Progenitor cell of endocrine pancreas (in vitro differentiated cells): ENCODE measurements at places on chromosomes 3 and 15.

DNA sequence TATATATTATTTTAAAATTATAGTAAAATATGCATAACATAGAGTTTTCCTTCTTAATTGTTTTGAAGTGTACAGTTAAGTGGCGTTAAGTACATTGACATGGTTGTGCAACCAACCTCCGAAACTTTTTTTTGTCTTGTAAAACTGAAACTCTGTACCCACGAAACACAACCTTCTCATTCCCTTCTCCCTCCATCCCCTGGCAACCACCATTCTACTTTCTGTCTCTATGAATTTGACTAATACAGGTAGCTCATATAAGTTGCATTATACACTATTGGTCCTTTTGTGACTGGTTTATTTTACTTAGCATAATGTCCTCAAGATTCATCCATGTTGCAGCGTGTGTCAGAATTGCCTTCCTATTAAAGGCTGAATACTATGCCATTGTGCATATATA lies 179.4 kb downstream of the SATB1 start:
- DNase-seq = no peak

- no peak for DNase-seq
These were observed 538.9 kb upstream of the GRM7 start for GRCh38 chr3:6321999-6322398.

GRCh38 chr15:77034695-77035489 lies 36.0 kb downstream of the TSPAN3 start:
- DNase-seq = peak; percentile 21

DNA sequence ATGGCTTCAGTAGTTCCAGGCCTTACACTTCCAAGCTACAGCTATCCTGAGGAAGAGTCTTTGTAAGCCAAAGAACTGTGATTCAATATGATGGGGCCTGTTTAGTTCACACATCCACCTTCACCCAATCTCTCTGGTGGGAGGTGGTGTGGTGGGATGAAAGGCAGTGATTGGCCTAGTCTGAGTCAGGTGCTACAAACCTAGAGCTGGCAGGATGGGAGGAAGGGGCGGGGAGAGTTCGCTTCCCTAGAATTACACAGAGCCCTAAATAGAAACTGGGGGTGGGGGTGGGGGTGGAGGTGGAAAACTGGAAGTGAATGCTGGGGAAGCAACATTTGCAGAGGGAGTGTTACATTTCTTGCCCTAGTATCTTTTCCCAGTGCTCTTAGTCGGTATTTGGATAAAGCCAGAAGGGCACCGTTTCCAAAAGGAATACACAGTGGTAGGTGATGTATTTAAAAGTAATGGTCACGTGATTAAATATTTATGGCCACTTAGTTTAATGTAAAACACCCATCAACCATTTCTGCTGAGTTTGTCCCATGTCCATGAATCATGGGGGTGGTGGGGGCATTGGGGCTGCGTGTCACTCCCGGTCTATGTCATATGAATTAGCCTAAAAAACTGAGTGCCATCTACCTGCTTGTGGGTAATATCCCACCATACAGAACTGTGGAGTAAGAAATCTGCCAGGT lies 247.6 kb upstream of the PROK2 start:
- DNase-seq = no peak

DNA sequence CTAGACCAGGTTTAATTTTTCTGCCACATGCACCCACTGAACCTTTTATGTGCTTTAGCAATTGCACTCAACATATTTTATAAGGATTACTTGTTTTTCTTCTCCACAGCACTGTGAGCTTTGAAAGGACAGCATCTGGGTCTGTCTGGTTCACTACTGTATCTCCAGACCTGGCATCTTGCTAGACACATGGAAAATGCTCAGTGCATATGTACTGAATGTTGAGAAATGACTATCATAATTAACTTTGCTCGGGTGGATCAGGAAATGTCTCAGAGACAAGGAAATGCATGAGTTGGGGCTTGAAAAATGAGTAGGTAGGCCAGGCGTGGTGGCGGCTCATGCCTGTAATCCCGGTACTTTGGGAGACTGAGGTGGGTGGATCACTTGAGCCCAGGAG lies 40.2 kb downstream of the DOCK3 start:
- DNase-seq = no peak

DNA sequence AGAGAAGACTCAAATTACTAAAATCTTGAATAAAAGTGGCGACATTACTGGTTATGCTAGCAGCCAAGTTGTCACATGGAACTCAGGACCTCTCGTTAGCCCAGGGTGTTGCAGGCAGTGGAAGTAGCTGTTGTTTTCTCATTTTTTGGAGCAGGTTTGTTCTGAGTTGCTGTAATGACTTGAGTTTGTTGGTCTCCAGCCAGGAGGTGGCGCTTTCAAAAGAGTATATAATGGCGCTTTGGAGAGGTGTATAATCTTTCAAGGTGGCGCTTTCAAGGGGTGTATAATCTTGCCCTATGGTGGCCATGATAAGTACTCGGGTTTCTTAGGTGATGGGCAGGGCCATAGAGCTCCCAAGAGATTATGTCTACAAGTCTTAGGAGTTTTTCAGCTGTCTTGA lies 632.7 kb downstream of the NTRK3 start:
- DNase-seq = no peak

DNA sequence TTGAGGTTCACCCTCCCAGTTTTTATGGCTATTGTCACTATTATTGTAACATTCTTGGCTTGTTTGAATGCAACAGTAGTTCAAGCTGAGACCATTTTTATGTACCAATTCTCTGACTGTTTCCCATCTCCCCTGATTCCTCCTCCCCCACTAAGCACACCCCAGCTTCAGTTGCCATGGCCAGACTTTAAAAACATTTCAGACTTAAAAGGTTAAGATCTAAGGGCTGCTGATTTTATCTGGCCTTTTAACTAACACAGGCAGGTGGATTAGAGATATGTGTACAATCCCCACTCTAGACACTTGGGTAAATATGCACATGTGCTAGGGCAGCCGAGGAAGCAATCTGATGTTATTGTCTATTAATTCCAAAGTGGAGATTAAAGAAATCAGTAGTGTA lies 386.3 kb upstream of the NR2F2 start:
- no peak for DNase-seq

DNA sequence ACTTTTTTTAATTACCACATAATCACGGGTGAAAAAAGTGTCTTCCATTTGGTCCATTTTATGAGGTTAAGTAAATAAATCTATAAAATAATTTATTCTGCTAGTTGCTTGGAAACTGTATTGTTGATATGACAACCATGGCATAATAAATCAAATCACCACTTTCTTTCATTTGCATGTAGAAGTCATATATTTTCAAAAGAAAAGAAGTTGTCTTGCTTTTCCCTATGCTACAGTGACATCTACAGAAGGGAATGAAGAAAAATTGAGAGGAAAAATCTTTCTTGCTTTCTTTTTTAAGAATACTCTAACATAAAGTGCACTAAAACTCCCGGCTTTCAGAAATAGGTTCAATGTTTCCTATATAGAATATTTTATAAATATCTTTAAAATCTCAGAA lies 228.5 kb downstream of the ZBBX start:
- no peak for DNase-seq

DNA sequence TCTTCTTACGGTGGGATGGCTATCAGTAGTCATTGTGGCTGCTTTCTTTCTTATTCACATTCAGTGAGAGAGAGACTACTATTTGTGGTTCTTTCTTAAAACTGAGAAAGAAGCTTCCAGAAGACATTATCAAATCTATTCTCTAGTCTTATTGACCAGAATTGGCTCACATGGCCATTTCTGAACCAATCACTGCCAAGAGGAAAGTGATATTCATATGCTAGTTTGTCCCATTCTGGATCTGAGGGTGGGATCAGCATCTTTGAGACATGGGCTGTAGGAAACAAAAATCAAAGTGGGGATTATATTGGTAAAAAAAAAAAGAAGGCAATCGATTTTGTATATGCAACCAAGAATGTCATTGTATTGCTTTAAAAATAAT lies 106.4 kb upstream of the RASGRP1 start:
- no peak for DNase-seq

DNA sequence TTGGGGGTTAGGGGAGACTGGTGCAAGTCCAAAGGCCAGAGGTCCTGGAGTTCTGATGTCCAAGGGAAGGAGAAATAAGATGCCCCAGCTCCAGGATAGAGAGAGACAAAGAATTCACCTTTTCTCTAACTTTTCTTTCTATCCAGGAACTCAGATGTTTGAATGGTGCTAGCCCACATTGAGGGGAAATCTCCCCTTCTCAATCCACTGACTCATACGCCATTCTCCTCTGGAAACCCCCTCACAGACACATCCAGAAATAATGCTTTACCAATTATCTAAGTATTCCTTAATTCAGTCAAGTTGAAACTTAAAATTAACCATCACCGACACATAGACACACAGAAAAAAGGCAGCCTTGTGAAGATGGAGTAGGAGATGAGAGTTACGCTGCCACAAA lies 1085.2 kb downstream of the NSUN3 start:
- DNase-seq = no peak

DNA sequence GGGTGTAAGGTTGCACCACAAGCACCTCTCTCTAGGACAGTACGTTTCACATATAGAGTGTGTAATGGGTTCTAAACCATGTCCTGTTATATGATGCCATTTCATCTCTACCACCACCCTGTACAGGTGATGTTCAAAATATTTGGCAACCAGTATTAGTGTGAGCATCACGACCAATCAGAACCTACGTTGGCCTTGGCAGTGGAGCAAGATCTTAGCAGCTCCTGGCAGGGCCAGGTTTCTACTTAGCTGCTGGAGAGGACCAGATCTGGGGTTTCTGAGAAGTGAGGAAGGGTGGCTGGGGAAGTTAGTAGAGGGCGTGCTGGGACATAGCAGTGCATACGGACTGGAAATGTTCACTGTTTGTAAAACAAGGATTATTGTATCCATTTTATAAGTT lies 23.1 kb upstream of the MITF start:
- no peak for DNase-seq

- no peak for DNase-seq
These were observed 34.6 kb downstream of the PAK2 start for GRCh38 chr3:196774191-196774820.

DNA sequence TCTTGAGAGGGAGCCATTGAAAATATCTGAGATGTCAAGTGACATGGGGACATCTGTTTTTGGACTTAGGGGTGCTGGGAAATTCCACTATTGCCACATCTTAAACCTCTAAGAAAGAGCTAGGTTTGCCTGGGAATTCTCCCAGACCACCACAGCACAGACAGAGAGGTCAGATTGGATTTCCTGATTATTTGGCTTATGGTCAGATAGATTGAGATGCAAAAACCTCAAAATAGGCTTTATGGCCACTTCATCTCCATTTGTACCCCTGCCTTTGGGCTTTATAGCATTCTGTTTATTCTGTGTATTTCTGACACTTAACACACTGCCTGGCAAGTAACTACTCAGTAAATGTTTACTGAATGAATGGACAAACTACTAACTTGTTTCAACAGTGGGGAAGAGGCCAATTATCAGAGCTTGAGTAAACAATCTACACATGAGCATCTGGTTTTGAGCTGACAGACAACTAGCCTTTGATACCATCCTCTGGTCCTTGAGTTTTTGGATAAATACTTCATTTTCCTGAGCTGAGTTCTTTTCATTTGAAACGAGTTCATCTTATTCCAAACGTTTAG lies 81.8 kb downstream of the TP63 start:
- no peak for DNase-seq

DNA sequence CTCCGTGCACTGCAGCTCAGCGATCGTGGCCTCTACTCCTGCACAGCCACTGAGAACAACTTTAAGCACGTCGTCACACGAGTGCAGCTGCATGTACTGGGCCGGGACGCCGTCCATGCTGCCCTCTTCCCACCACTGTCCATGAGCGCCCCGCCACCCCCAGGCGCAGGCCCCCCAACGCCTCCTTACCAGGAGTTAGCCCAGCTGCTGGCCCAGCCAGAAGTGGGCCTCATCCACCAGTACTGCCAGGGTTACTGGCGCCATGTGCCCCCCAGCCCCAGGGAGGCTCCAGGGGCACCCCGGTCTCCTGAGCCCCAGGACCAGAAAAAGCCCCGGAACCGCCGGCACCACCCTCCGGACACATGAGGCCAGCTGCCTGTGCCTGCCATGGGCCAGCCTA lies 3.7 kb upstream of the GNAT1 start:
- DNase-seq = no peak

GRCh38 chr3:45345846-45346580 lies 42.4 kb upstream of the LARS2 start:
- no peak for DNase-seq

DNA sequence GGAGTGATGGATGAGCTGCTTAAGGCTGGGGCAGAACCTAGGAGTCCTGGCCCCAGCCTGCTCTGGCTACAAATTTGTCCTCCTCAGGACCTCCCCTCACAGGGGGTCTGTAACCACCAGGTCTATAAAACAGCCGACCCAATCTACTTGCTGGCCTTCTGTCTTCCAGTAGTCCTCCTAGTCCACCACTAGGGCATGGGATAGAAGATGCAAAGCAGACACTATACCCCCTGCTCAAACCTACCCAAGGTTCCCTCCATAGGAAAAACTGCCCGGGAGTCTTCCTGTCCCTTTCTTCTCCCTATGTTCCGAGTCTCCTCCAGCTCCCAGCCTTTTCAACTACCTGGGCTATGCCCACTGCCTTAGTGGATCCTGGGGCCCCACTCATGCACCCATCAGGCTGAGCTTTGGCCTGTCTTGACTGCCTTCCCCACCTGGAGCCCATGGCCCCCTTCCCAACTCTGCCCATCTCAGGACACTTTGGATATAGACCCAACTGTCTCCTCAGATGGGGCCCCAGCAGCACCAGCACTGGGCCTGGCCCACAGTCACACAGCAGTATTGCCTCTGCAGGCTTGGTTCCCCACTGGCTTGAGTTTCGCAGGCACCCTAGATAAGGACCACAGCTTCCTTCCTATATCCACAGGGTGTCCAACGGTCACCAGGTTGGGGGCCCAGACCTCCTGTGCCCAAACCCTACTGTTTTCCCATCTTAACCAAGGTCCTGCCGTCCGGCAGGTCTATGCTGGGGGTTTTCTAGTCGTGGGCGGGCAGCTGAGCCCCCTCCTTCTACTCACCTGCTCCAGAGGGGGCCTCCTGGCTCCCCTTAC lies 1.1 kb downstream of the HYAL3 start:
- no peak for DNase-seq

DNA sequence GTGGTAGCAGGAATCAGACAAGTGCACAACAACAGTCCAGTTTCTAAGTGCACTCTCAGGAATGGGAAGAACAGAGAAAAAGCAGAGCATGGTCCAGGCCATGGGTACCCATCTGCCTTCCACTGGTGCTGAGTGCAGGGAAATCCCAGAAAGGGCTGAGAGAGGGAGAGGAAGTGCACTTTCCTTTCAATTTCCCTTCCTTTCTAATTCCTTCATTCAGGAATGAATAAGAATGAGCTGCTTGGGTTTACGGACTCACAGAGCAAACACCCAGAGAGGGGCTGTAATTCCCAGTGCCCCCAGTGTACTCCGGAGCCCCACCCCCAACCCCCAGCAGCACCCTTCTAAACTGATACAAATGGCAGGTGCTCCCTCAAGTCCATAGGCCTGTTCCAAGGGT lies 300.6 kb downstream of the FOXP1 start:
- DNase-seq = no peak

GRCh38 chr15:27746401-27746955 lies 352.6 kb downstream of the OCA2 start:
- no peak for DNase-seq
